ENCODE measurements at places on chromosomes 4 and X. TPM values are rescaled to one million over a fixed set of nuclear protein-coding genes. Genes with fewer than 3 reads are reported as not detected.

DNA sequence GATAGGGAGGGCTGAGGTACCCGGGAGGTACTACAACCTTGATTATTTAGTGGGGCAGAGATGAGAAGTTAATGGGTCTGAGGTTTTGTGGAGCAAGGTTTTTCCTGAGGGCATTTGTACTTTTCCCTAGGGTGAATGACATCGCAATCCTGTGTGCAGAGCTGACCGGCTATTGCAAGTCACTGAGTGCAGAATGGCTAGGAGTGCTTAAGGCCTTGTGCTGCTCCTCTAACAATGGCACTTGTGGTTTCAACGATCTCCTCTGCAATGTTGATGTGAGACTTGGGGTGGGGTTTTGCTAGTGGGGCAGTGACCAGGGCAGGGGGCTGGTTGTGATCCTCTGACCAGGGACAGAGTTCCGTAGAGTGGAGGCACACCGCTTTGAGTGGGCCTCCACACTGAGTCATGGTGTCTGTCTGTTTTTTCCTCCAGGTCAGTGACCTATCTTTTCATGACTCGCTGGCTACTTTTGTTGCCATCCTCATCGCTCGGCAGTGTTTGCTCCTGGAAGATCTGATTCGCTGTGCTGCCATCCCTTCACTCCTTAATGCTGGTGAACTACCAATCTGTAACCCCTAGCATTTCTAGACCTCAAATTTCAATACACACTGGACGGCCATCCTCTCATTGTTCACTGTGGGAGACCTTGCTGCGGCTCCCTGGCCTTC lies 9.9 kb downstream of the MED12 start:
- no peak for DNase-seq

DNA sequence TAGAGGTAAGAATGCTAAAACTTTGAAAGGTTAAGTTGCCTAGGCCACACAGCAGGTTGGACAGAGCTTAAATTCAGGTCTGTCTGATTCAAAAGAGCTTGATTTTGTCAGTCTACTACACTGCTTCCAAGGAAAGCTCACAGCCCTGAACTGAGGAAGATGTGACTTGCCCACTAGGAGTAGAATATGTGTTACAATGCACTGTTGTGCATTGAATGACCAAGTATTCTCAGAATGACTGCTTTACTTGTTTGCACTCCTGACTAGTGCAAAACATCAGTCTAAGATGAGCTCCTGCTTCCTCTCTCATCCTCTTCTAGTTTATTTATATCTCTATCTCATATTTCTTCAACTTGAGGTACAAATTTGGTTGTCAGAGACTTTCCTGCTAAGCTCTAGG lies 56.2 kb downstream of the AWAT2 start:
- DNase-seq: no peak

- peak; percentile 15 for DNase-seq
These were observed 952 bp downstream of the ANOS1 start for GRCh38 chrX:8730812-8731558.

The RRH gene
- total RNA-seq: not detected

Measured in psoas muscle (tissue), 8 donors.